ENCODE measurements at places on chromosomes 16 and 17. TPM values are rescaled to one million over a fixed set of nuclear protein-coding genes. Genes with fewer than 3 reads are reported as not detected.

DNA sequence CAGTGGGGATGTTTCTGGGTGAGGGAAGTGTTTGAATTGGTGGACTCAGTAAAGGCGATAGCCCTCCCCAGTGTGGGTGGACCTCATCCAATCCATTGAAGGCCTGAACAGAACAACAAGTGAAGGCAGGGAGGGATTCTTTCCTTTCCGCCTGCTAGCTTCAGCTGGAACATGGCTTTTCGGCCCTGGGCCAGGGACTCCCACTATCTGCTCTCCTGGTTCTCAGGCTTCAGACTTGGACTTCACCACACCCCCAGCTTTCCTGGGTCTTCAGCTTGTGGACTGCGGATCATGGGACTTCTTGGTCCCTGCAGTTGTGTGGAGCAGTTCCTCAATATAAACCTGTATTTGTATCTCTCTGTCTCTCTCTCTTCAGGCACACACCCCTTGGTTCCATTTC is 77.9 kb downstream of the SNX29 start:
- peak; percentile 1 for DNase-seq

DNA sequence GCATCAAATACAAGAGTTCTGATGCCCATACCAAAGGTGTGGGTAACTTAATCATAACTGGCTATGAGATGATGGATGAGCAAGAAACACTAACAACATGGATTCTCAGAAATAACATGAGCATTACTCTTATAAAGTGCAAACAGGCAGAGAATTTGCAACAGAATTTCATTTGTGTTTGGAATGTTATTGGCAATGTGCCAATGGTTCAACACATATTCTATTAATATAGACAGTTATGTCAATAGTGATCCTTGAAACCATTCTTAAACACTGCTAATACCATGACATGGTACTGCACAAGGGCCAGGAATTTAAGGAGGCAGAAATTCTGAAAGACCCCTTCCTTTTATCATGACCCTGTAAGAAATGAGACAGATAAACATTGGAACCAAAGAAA is 217.1 kb upstream of the WSB1 start:
- DNase-seq: no peak

GRCh38 chr17:75645889-75646637 is 12.8 kb downstream of the SMIM5 start:
- no peak for DNase-seq

DNA sequence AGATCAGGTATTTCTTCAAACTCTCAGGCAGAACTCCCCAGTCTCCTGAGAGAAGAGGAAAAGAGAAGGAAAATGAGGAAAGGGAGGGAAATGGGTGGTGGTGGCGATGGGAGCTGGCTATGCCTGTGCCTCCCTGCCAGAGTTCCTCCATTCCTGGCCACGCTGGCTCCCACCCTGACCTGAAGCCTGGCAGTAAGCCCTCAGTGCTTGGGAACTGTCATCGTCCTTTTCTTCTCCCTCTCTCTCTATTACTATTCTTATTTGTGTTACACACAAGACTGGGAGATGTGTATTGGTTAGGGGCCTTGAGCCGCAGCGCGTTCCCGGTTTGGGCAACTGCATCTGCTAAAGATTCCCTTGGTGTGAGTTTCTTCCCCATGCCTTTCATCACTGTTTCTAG is 44.6 kb downstream of the GOSR1 start:
- DNase-seq: no peak

DNA sequence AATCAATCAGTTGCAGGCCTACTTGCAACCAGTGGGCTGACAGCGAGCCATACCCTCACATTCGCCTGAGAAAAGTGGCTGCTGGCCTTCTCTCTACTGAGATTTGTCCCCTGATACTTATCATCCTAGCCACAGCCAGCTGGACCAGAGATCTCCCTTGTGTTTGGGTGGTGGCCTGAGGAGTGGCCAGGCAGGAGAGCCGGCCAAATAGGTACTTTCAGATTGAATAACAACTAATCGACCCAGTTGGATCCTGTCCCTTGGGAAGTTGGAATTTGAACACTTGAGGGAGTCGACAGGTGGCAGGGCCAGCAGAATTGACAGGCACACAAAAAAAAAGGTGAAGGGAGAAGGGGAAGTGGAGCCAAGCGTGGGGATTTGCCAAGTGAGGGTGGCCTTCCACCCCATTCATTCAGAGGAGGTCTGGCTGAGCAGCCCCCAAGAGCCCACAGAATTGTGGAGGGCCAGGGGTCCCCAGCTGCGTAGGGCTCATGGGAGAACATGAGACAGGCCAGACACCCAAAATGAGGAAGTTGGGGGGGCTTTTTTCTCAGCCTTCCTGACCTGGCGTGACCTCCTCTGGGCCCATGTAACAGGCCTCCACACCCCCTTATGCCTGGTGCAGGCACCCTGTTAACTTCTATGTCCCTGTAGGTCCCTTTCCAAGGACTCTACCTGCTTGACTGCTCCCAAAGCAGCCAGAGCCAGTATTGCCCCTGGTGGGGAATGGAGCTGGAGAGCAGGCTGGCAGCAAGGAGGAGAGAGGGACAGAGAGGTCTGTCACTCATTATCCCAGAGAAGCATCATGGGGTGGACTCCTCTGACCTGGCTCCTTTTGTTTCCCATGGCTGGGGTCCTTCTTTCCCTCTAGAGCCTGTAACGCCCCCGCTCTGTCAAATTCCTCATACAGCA is 2.9 kb upstream of the RANGRF start:
- DNase-seq: no peak

- DNase-seq: no peak
Observed at GRCh38 chr16:68233085-68233834, 2.7 kb downstream of the ESRP2 start.

The KRT15 gene
- not detected for total RNA-seq

The HSD17B2 gene
- not detected for total RNA-seq

The CMIP gene
- total RNA-seq: 19.8 TPM

GRCh38 chr17:36123431-36123830 is 19.8 kb downstream of the CCL4 start:
- DNase-seq: no peak

GRCh38 chr16:65658349-65658748 is 536.5 kb upstream of the CDH11 start:
- no peak for DNase-seq

DNA sequence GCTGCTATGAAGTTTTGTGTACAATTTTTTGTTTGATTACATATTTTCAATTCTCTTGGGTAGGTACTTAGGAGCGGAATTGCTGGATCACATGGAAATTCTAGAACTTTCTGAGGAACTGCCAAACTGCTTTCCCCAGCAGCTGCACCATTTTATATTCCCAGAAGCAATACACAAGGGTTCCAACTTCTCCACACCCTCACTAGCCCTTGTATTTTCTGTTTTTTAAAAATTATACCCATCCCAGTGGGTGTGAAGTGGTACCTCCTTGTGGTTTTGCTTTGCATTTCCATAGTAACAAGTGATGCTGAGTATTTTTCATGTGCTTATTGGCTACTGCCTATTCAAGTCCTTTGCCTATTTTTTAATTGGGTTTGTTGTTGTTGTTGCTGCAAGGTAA is 20.9 kb downstream of the NACA2 start:
- DNase-seq: no peak

GRCh38 chr16:78832100-78832499 is 732.6 kb downstream of the WWOX start:
- no peak for DNase-seq

DNA sequence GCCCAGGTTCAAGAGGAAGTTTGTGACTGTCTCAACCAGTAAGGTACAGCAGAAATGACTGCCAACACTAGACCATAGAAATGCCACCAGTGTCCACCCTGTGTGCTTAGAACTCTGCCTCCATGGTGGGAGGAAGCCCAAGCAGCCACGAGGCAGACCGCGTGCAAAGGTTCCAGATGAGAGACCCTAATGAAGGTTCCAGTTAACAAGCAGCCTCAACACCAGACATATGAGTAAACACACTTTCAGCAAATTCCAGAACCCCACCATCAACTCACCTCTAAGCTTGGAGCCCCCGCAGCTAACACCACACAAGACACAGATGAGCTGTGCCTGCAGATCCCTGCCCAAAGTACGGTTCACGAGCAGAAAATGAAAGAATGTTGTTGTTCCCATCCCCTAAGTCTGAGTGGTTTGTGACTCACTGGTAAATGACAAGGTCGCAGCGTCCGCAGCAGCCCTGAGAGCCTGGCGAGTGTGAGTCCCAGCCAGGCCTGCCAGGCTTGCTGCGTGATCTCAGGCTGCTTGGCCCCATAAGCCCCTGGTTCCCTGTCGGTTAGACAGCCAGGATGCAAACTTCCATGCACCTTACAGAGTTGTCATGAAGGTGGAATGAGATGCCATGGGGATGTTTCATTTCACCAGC is 193.7 kb downstream of the C16orf95 start:
- DNase-seq: peak; percentile 63
